Uterus (tissue), 4 donors: ENCODE measurements at places on chromosomes 3 and 15. TPM values are rescaled to one million over a fixed set of nuclear protein-coding genes. Genes with fewer than 3 reads are reported as not detected.

DNA sequence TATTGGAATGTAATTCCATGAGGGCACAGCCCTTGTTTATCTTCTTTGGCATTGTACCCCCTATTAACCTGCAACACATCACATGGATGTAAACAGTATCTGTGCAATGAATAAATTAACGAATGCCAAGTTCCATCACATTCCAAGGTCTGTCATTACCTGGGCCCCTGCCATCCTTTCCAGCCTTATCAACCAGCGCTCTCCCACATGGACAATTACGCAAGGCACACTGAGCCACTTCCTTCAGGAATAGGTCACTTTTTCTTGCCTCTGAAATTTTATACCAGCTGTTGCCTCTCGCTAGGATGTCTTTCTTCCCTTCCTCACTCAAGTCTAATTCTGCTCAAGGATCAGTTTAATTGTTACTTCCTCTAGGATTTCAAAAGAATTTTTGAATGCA is 1051.8 kb upstream of the CFAP20DC start:
- no peak for DNase-seq

DNA sequence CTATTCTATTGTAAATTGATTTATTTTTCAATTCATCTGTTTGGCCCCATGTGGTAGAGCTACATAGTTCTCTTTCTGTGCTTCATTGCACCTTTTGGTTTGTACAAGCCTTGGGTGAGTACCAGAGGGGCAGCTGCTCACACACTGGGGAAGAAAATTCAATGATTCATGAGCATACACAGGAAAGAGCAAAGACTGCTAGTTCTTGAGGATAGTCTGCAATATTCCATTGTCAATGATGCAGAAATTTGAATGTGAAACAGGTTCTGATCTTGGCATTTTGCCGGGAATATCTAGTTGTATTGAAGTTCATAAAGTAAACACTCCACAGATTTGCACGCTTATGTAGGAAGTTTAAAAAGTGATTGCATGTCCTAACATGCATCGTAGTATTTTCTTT is 304.6 kb downstream of the NAALADL2 start:
- no peak for DNase-seq

DNA sequence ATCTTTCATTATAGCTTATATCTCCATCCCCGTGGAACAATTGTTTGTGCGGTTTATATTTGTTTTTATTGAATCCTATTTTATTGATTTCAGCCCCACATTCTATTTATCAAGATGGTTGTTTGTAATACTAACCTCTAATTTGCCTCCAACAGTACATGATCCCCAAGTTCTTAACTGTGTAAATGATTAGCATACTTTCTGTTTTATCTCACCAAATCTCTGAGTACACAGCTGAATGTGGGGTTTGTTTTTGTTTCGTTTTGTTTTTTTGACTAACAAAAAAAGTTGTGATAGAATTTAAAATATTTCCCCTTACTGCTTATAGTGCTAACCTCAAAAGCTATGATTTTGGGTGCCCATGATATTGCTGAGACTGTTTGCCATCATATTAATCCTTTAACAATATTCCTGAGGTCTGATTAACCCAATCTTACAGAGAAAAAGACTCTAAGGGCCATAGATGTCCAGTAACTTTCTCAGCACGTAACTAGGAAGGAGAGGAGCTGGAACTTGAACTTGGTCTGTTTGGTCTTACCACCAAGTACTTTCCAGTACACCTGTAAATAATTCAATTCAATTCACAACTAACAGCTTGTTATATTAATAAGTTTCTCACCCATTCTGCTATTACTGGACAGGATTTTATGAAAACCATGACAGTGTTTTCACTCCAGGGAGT is 789.8 kb downstream of the TUSC7 start:
- DNase-seq = no peak

GRCh38 chr3:27699067-27699466 is 23.1 kb downstream of the EOMES start:
- DNase-seq = no peak

The RLBP1 gene
- total RNA-seq = not detected

GRCh38 chr3:37324850-37325321 is 150.5 kb upstream of the LRRFIP2 start:
- no peak for DNase-seq

The HOMER2 gene
- total RNA-seq = 7.1 TPM

The CHRM5 gene
- total RNA-seq = not detected

GRCh38 chr3:122253581-122253980 is 70.1 kb downstream of the CASR start:
- DNase-seq = no peak
